Central memory CD8-positive, alpha-beta T cell (primary cell): ENCODE measurements at places on chromosomes 5 and 9.

- no peak overlapping the region for H3K27ac ChIP-seq
- H3K27me3 ChIP-seq = no peaks in the 10 kb centered on the region
- H3K4me3 ChIP-seq = no peak overlapping the region
- no peaks in the 10 kb centered on the region for H3K4me1 ChIP-seq
- H3K36me3 ChIP-seq = no peaks in the 10 kb centered on the region
- DNase-seq = no peak
Measured at GRCh38 chr9:34317436-34317835, 11.6 kb downstream of the KIF24 start.

DNA sequence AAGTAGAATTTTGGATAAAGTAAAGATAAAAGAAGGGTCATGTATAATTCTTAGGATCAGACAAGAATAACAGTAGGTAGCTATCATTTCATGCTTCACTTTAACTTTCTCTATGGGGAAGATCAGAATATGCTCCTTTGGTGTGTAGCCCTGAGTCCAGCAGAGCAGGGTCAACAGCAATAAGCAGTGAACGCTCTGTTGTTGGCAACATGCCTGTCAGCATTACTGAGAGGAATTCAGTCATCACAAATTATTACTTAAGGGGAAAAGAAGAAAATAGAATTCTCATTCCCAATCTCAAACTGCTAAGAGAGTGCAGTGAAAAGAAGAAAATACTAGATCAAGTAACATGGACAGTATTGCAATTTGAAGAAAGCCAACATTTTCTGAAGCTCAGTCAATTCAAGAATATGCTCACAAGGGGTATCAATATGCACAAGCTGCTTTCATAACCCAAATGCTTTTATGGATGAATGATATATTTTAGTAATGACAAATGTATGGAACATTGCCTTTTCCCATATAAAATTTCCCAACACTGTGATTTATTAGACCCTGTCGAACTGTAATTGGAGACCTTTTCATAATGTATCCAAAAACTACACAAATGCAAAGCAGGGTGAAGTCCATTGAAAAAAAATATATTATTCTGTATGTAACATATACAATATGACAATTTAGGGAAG is 1359.4 kb downstream of the EFNA5 start:
- no peak overlapping the region for H3K27ac ChIP-seq
- H3K4me1 ChIP-seq = no peaks in the 10 kb centered on the region
- no peaks in the 10 kb centered on the region for H3K36me3 ChIP-seq
- H3K27me3 ChIP-seq = no peaks in the 10 kb centered on the region

- no peaks in the 10 kb centered on the region for H3K36me3 ChIP-seq
- H3K27me3 ChIP-seq = peaks cover 65% of the 10 kb centered on the region
- H3K27ac ChIP-seq = no peak overlapping the region
- no peak overlapping the region for H3K4me3 ChIP-seq
- DNase-seq = no peak
- H3K4me1 ChIP-seq = no peaks in the 10 kb centered on the region
Measured at GRCh38 chr9:38690574-38690973, 29.4 kb downstream of the FAM240B start.

- H3K27me3 ChIP-seq = peaks cover 36% of the 10 kb centered on the region
- H3K4me1 ChIP-seq = no peaks in the 10 kb centered on the region
- H3K27ac ChIP-seq = no peak overlapping the region
- H3K4me3 ChIP-seq = no peak overlapping the region
- no peak for DNase-seq
- H3K36me3 ChIP-seq = no peaks in the 10 kb centered on the region
Measured at GRCh38 chr9:70080481-70081119, 37.0 kb downstream of the MAMDC2 start.

DNA sequence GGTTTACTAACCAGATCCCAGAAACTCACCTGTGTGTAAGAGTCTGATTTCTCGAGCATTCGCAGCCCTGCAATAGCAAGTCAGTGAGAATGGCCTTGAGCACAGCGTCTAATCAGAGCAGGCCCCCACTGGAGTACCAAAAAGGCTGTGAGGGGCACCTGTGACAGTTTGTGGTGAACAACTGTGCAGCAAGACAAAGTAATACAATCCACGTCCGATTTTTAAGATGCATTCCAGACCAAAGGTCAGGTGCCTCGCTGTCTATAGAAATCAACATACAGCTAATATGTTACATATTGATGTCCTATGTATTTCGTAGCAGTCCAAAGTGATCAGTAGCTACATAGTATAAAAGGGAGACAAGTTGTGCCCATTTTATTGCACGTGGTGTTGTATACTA is 55.7 kb upstream of the BOD1 start:
- H3K27me3 ChIP-seq = peaks cover 30% of the 10 kb centered on the region
- H3K27ac ChIP-seq = no peak overlapping the region
- H3K36me3 ChIP-seq = no peaks in the 10 kb centered on the region
- H3K4me3 ChIP-seq = no peak overlapping the region
- no peak for DNase-seq

GRCh38 chr5:91024206-91024605 is 358.9 kb downstream of the ARRDC3 start:
- H3K27ac ChIP-seq = no peak overlapping the region
- H3K27me3 ChIP-seq = peaks cover 20% of the 10 kb centered on the region
- no peak for DNase-seq
- H3K36me3 ChIP-seq = no peaks in the 10 kb centered on the region
- no peaks in the 10 kb centered on the region for H3K4me1 ChIP-seq

- no peak overlapping the region for H3K4me3 ChIP-seq
- H3K27me3 ChIP-seq = no peaks in the 10 kb centered on the region
- H3K4me1 ChIP-seq = no peaks in the 10 kb centered on the region
- H3K36me3 ChIP-seq = peaks cover 1% of the 10 kb centered on the region
- DNase-seq = no peak
- no peak overlapping the region for H3K27ac ChIP-seq
Measured at GRCh38 chr9:75200892-75201470, 112.7 kb downstream of the OSTF1 start.

DNA sequence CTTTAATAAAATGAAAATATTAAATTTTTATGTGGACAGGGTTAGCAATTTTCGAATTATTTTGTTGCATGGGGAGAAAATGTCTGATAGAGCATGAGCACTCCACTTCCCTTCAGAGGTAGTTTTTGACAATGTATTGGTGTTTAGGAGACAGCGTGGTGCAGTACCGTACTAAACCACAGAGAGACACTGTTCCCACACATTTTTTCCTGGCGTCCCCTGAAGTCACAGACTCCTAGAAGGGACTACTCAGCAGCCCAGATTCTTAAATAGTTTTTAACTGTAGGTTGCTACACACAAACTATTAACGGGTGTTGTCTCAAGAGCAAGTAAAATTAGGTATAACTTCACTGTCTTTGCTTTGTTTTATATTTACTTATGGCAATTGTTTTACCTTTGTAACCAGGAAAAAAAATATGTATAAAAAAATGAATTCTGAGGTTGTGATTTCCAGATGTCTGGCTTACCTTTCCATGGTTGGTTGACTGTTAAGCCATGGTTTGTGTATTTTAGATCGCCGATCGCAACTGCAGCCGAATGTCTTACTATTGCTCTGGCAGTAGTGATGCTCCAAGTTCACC is 171.2 kb downstream of the DOCK8 start:
- no peaks in the 10 kb centered on the region for H3K27me3 ChIP-seq
- no peak overlapping the region for H3K4me3 ChIP-seq
- DNase-seq = no peak
- H3K36me3 ChIP-seq = peaks cover 78% of the 10 kb centered on the region
